ENCODE measurements at places on chromosomes 7 and 10. TPM values are rescaled to one million over a fixed set of nuclear protein-coding genes. Genes with fewer than 3 reads are reported as not detected.

DNA sequence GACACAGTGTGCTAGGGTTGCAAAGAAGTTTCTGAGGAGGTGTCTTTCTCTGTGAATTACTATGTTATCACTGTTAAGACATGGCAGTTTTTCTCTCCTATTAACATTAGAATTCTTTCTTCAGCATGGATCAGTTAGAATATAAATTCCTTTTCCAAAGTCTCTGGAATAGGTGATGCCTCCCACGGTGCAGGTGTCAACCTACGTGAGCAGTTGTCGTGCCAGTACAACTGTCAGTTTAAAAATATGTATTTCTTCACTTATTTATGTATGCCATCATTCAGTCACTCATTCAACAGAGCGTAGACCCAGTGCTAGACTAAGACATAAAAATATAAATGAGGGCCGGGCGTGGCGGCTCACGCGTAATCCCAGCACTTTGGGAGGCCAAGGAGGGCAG lies 83.5 kb downstream of the TACC2 start:
- H3K27me3 ChIP-seq: no peaks in the 10 kb centered on the region
- no peaks in the 10 kb centered on the region for H3K36me3 ChIP-seq
- no peak overlapping the region for H3K4me3 ChIP-seq
- no peak overlapping the region for H3K27ac ChIP-seq
- no peak for DNase-seq

DNA sequence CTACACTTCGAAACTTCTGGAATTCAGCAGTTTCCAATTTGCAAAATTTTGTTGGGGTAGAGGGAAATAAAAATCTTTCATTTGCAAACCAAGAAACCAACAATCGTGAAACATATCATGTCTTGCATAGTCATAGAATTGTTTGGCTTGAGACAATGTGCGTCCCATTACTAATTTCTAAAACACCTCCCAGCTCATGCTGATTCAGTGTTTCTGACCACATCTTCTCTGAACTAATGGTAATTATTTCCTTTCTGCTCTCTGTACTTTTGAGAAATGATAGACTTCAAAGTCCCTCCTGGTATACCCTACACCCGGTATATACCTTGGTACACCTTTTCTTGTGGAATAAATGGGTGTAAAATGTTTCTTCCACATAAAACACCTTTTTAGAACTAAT lies 41.8 kb upstream of the TSPAN13 start:
- no peaks in the 10 kb centered on the region for H3K27me3 ChIP-seq
- H3K4me3 ChIP-seq: no peak overlapping the region
- no peak overlapping the region for H3K27ac ChIP-seq
- H3K4me1 ChIP-seq: no peaks in the 10 kb centered on the region
- H3K36me3 ChIP-seq: no peaks in the 10 kb centered on the region

- no peaks in the 10 kb centered on the region for H3K36me3 ChIP-seq
- DNase-seq: no peak
- H3K27me3 ChIP-seq: no peaks in the 10 kb centered on the region
These were observed 70.5 kb downstream of the AOAH start for GRCh38 chr7:36653663-36654355.

OR2A12 gene
- total RNA-seq: not detected

ANKRD30A gene
- not detected for total RNA-seq
